Hepatic stellate cell (primary cell): ENCODE measurements at places on chromosomes 3 and 15.

GRCh38 chr15:93076217-93076616, 12.8 kb downstream of the RGMA start:
- no peak for DNase-seq

DNA sequence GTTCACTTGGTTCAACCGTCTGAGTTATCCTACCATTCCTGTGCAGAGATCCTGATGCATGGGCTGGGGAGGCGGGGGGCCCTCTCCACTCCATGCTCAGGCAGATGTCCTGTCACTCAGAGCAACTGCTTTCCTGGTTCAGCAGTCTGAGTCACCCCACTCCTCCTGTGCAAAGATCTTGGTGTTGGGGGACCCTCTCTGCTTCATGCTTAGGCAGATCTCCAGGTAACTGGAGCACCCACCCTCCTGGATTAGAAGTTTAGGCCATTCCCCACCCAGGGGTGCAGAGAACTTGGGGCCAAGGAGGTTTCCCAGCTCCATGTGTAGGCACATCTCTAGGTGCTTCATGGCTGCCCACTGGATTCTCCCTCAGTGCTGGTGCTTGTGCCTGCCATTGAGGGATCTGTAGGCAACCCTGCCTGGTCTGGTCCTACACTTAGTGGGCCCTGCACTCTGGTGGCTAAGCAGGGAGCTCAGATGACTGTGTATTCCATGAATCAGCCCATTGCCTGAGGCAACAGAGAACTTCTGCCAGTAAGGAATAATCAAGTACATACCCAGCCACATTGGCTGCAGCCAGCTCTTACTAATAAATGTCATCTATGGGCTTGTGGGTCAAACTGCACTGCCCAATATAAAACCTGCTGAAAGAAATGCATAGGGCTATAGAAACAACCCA, 465.4 kb upstream of the THBS1 start:
- DNase-seq: no peak

GRCh38 chr15:57734860-57735259, 28.3 kb downstream of the POLR2M start:
- peak; percentile 22 for DNase-seq

GRCh38 chr15:27323801-27324200, 352.8 kb downstream of the GABRG3 start:
- no peak for DNase-seq

DNA sequence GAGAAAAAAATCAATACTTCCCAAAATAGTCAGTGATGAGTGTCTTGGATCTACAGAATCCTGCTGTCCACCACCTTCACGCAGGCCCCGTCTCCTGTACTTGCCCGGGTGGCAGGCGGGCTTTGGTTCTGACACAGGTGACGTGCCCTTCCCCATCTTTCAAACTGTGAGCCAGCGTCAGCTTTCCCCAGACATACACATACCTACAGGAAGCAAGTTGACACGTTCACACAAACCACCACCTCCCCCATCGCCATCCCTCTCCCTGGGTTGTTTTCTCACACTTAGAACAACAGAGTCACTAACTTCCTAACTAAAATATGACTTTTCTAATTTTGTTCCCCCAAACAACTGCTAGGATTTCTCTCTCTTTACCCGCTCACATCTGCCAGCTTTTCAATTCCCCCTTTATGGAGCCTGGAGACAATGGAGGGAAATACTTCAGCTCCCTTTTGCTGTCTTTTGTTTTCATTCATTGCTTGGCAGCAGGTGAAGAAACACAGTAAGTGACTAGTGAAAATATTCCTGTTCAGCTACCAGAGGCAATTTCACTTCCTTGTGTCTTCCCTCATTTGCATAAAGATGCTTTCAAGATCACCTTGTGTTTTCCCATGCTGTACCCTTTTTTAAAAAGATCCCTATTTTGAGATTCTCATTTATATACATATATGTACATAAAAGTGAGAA, 248.3 kb downstream of the SLCO3A1 start:
- no peak for DNase-seq

DNA sequence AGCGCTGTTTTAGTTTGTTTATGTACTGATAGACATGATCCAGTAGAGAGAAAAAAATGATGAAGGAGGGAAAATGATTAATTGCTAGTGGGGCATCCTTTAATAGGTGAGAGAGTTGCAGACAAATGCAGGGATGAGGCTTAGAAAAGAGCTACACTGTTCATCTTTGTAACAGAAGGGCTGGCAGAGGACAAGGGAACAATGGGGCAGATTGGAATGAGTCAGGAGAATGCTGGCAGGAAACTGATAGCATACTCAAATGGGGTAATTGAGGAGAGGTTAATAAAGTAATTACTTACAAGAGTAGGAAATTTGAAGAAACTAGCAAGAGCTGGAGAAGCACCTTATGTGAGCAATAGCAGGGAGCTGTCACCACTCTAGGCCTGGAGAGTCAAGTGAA, 170.9 kb downstream of the OXSM start:
- DNase-seq: no peak

- no peak for DNase-seq
Measured at GRCh38 chr3:55449527-55449926, 37.6 kb downstream of the WNT5A start.

GRCh38 chr3:155283092-155284056, 10.1 kb downstream of the STRIT1 start:
- no peak for DNase-seq

GRCh38 chr3:138389841-138390581, 41.6 kb downstream of the MRAS start:
- peak; percentile 87 for DNase-seq

DNA sequence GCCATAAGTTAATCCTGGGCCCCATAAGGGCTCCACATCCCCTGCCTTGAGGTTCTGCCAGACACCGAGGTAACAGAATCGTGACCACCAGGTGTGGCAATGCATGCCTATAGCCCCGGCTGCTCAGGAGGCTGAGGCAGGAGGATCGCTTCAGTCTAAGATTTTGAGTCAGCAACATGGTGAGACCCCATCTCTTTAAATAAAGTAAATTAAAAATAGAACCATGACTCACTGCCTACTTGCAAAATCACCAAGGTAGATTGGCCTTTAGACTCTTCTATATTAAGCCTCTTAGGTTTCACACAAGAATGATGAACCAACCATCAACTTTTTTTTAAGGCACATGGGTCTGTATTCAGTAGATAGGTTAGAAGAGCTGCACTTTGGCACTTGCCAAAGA, 9.7 kb downstream of the WDR5B start:
- DNase-seq: no peak

DNA sequence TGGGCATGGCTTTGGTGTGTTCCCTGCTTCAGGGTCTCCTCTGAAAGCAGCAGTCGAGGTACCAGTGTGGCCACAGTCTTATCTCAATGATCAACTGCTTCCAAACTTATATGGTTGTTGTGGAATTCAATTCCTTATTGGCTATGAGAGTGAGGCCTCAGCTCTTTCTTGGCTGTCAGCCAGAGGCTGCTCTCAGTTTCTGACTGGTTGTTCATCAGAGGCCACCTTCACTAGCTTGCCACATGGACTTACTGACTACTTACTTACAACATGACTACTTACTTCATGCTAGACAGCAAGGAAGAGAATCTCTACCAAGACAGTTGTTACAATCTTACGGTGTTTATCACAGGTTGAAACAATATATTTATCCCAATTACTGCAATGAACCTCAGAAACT, 789.2 kb downstream of the DIPK2A start:
- no peak for DNase-seq

DNA sequence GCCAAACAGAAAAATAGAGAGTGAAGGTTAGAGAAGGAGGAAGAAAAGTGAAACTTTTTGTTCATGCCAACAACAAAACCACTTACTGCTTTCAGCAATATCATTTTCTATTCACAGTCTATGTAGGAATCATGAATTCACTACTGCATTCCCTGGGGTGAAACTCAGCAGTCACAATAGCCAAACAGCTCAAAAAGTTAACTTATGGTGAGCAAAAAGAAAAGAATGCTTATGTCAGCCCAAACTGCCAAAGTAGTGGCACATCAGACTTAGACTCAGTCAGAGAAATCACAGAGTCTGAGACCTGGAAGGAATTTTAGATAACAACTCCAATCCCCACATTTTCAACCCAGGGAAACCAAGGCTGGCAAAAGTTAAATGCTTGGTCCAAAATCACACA, 238.7 kb upstream of the TMCO5A start:
- DNase-seq: peak; percentile 3

DNA sequence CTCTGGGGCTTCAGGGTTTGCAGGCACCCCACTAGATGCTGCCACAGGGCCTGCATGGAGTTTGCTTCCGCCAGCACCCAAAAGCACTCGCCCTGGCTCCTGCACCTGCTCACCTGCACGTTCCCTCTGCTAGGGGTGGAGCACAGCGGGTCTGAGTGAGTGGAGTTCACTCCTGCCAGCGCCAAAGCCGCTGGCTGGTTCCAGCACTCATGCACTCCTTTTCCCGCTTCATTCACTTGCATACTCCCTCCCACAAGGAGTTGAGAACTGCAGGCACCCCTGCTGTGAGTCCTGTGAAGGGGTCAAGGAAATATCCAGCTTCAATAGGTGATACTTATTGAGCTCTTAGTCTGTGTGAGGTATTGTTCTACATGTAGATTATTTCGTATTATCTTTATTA, 537.5 kb downstream of the NR2F2 start:
- no peak for DNase-seq

DNA sequence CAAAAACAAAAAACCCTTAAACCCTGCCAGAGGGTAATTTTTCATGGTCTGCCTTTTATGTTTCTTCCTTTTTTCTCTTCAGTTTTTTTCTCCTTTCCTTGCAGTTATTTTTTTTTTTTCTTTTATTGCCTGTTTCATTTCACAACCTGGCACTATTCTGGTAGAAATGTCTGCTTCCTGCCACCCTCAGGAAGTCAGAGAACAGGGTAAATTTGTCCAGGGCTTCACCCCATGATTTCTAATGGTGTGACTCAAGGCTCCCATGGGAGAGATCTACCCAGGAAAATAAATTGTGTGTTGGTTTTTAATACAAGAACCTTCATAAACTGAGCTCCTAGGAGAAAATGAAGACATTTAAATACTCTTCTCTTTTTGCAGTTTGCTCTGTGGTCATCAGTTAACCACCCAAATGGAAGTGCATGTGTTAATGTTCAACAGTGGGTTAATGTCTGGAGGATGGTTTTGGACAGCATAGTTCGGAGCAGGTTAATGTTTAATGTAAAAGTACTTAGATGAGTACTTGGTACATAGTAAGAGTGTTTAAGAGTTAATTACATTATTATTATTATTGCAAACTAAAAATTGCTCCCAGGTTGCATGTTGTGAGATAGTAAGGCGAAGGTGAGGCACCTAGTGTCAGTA, 45.9 kb downstream of the CGNL1 start:
- DNase-seq: no peak

GRCh38 chr3:120440001-120440703, 10.6 kb downstream of the FSTL1 start:
- no peak for DNase-seq

DNA sequence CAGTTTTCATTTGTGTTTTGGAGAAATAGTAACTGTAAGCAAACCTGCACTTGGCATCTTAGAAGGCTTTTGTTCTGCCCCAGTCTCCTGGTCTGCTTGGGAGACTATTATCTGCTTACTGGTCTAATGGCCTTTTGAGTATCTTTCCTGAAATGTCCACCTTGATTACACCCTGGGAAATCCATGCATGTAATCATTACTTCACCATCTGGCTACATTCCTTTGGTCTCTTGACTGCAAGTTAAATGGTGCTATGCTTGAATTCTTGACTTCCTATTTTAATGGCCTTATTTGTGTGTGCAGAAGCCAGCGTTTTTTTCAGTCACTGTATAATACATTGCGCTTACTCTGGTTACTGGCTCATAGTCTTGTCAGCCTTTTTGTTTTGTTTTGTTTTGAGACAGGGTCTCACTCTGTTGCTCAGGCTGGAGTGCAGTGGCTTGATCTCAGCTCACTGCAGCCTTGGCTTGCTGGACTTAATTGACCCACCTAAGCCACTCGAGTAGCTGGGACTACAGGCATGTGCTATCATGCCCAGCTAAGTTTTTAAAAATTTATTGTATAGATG, 30.0 kb downstream of the CHD2 start:
- DNase-seq: no peak

DNA sequence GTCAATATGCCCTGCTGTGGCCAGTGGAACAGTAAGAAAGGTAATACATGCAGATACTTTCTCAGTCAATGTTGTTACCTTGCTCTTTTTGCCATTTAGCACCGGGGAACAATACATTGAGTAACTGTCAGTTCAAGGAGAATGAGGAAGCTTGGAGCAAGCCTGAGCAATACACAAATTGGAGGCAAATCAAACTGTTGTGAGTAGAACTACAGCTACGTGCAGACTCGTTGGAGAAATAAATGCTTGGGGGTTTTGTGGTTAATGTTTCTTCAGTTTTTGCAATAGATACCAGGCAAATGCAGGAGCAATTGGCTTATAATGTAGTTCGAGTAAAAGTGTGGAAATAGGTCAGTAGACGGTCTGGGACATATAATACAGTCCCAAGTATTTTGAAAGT, 587.3 kb upstream of the ROBO1 start:
- no peak for DNase-seq

DNA sequence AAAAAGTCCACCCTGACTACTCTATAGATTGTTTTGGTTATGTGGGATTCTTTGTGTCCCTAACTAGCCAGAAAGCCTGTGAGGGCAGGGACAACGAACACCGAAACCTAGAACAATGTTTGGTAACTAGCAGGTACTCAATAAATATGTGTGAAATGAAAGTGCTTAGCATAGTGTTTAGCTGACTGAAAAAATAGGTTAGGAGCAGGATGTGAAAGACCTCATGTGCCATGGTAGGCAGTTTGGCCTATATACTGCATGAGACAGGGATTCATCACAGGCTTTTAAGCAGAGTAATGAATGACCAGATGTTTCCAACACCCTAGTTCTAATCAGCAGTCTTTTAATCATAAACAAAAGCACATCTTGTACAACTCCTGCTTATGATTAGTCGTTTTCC, 64.2 kb downstream of the MYO5A start:
- DNase-seq: no peak
